ENCODE measurements at places on chromosomes 6 and 20.
A peak's percentile ranks its signal among the peaks of the same experiment; 100 is the strongest.

DNA sequence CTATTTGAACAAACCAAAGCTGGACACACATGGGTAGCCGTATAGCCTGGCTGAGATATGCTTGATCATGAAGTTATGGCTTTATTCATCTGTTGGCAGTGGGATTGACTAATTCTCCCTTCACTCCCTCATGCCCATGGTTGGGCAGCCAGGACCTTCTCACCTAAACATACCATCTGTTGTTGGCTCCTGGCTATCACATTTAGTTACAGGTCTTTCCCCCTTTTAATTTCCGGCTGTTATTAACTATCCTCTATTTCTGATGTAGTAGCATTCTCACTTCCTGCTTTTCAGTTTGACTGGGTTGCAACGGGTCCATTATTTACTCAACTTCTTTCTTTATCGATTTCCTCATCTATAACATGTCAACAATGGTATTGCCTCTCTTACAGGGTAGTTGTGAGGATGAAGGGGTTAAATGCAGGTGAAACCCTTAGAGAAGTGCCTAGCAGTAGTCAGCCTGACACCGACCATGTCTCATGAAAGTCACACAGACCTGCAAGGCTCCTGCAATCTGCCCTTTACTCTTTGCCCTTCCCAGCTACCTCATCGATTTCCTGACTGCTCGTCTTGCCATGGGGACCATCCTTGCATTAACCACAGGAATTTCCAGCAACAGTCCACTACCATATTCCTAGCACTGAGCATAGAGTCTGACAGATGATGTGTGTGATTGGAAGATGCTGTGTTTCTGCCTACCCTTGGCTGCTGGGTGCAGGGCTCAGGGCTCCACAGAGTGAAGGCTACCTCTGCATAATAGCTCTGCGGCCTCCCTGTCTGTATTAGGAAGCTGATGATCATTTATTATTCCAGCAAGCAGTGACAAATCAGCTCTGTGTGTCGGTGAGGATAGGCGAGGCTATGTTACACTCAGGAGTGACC lies 42.2 kb downstream of the PPP1R14C start:
- no peak for DNase-seq

GRCh38 chr20:1386323-1386722 lies 6.5 kb downstream of the FKBP1A start:
- DNase-seq = no peak

DNA sequence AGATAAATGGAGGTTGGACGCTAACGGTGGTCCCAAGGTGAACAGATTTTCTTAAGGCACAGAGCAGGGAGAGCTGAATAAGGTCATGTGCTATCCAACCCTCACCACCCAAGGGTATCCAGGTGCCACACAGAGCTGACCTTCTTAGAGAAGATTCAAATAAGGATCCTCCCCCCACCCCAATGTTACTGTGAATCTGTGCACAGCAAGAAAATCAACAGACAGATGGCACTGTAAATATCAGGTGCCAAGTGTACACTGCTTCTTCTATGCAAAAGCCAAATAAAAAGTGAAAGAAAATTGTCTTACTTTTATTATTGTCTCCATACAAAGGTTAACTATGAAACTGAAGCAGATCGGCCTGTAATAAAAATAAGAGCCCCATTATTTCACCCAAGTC lies 96.9 kb downstream of the PAK5 start:
- no peak for DNase-seq

DNA sequence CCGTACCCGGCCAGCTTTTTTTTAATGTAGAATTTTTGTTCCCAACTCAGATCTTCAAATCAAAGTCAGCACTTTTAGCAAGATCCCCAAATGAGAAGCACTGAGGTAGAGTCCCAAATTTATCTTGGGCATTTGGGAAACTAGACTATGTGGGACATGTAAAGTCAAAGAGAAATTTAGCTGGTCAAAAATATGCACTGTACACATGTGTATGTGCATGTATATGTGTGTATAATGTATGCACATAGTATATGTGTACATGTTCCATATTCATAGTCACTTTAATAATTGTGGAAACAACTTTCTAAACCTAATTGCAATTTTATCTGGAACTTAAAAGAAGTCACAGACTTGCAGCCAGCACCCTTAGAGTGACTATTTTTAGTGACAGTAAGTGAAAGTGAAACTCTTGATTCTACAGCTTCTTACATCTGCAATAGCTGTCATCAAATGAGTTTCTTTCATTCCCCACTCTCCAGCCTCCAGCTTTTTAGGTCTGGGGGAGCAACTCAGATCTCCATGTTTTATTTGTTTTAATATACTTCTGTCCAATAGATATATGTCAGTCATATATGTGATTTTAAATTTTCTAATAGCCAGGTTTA lies 53.6 kb downstream of the CDC40 start:
- DNase-seq = no peak

DNA sequence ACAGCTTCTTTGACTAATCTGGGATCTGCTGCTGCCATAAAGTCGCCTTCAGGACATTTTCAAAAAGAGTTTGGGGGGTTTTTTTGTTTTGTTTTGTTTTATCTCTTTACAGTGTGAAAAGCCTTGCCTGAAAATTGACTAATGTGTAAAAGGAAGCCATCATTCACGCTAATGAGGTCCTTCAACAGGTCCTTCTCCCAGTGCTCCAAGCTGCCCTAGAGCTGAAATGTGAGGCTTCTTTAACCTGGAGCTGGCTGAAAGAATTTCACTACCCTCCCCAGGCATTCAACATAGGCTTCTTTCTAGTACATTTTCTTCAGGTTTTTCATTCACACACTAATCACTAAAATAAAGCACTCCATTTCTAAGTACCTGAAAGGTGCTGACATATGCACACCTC lies 145.1 kb upstream of the PRDM1 start:
- DNase-seq = no peak

GRCh38 chr6:21450149-21450548 lies 143.4 kb upstream of the SOX4 start:
- DNase-seq = no peak

GRCh38 chr6:22708469-22708868 lies 139.1 kb downstream of the HDGFL1 start:
- DNase-seq = no peak

DNA sequence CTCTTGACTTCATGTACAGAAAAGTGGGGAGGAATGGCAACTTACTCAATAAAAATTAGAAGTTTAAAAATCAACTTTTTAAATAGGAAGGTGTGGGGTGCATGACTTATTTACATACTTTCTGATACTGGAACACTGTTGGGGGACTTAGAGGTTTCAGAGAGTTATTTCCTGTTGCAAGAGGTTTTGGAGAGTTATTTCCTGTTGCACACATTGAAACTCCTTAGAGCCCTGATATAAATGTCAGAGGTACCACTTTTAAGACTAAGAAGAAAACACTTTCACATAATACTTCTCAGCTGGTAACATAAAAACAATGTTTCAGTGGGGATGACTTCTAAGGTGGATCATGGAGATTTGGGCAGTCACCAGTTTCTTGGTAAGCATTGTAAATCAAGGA lies 579.9 kb downstream of the MMUT start:
- DNase-seq = no peak

DNA sequence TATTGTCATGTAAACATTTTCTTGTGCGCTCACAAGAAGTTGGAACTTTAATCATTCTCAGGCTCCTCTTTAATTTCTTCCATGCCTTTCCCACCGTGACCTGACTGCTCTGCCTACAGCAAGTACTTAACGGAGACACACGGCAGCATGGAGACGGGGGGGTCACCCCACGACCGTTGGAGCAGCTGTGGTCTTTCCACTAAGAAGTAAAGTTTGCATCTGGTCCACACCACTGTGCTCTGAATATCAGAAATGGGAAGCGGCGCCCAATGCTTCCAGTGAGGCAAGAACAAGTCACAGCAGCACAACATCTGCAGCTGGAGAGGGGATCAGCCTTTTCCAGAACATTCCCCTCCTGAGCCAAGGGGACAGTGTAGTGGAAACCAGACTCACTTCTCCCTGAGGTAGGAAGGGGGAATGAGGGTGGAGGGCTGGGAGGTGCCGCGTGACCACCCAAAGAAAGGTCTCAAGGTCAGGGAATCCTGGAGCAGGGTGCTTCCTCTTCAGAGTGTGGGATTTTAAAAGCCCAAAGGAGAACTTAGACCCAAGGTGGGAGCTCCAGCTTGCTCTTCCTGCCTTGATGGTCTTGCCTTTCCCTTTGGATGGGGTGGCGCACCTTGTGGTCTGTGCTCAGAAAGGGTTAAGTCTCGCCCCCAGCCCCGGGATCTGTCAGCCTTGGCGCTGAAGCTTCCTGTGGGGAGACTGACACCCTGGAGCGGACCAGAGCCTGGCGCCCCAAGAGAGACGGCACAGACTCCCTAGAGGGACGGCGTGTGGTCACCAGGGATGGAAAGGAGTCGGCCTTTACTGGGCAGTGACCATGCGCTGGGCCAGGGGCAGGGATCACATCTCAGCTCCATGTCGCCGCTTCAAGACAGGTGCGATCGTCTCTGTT lies 25.6 kb upstream of the SMOC2 start:
- DNase-seq = peak; percentile 37

- DNase-seq = no peak
Measured at GRCh38 chr6:153073841-153074240, 57.2 kb downstream of the RGS17 start.

GRCh38 chr6:136751991-136752390 lies 40.3 kb downstream of the MAP3K5 start:
- no peak for DNase-seq

DNA sequence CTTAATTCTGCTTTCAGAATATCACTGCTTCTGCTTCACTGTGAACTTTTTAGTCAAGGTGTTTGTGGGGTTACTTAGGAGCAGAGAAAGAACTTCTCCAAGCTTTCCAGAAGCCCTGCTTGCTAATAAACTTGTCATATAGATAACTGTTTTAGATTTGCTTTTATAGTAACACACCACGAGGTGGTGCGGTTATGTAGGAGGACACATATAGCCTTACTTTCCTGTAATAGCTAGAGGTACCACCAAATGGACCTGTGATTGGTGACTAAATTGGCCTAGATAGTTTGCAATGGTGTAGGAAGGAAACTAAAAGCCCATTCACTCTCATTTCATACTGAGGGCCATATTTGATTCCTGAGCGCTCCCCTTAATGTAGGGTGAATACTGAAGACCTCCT lies 52.3 kb upstream of the BCLAF1 start:
- no peak for DNase-seq

DNA sequence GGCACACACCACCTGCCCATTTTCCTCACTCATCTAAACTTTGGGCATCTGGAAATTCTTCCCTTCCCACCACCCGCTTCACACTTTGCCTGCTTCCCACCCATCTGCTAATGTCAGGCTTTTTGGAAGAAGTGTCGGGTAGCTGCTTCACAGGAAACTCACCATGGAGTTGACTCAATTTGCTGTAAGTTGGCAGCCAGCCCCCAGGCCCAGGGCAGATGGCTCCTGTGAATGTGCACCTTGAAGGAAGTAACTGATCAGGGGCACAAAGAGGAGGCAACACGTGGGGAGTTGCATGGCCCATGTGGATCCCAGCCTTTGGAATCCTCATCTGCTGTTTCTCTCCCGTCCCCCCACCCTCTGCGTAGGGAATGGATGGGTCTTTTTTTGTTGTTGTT lies 87.3 kb downstream of the PPP1R14C start:
- DNase-seq = no peak

DNA sequence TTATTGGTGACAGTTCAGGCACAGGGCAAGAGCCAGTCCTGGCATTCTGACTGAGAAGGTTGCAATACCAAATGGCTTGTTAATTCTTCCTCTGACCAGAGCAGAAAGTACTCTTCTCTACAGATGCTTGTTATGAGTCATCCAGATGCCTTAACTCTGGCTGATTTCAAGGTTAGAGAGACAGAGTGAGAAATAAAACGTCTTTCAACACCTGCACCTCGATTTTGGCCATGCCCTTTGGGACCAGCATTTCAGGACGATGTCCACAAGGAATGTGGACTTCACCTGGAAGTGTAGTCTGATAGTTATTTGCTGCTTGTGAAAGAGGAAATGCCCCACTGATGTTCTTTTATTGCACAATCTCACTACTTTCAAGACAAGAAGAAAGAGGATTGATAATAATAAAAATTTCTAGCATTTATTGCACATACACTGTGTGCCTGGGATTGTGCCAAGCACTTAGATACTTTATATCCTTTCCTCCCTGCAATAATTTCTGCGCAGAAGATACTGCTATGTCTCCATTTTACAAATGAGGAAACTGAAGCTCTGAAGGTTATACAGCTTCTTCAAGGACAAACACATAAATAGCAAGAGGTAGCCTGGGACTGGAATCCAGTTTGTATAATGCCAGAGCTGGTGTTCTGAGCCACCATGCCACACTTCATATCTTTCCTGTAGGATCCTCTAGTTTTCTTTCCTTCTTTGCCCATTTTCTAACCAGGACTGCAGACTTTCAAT lies 33.5 kb upstream of the MCM3 start:
- DNase-seq = no peak

DNA sequence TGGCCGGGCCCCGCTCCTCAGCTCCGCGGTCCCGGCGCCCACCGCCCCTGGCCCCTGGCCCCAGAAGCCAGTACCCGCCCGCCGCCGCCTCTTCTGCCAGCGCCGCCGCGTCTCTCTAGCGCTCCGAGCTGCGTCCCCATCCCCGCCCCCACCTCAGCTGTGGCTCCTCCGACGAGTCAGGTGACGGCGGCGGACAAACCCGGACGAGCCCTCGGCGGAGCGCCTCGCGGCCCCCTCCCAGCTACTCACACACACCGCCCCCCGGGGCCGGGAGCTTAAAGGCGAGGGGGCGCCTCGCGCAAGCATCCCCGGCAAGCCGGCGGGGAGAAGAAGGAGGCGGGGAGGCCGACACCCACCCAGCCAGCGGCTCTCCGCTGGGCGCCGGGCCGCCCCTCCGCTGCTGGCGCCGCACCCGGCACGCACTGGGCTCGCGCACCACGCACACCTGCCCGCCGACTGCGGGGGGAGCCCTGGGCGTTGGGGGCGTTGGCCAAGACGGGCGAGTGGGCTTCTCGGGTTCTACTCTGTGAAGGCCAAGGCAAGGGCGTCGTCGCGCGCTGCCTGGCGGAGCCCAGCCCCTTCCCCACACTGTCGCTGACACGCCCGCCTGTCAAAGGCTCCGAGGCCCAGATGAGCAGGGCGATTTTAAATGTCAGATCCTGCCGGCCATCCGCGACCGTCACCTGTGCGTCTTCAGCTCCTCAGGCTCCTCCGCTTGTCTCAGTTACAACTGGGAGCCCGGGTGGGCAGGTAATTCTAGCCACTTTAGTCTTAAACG lies at the start of gene SNAP91:
SNAP91 (minus strand) TSS at position 132 of the 778 bp plus-strand sequence. CDS start 1,174 bp downstream, outside the sequence.
- peak; percentile 86 for DNase-seq

GRCh38 chr6:45727228-45727627 lies 288.4 kb downstream of the CLIC5 start:
- DNase-seq = no peak

DNA sequence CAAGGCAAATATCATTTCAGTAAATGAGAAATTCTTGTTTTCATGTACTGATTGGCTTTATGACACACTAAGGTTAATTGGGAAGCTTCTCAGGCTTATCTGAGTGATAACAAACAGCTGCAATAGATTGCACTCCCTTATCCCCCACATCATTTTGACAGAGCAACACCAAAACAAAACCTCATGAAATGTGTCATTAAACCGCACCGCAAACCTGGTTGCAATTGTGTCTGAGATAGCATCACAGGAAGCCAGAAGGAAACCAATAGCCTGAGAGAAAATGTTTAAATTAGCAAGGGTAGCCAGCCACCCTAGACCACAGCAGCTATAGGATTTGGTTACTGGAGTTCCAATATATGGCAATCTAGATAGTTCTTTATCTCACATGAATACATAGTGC lies 31.6 kb upstream of the LAMA4 start:
- DNase-seq = no peak
